ENCODE measurements at places on chromosomes 3 and 15.
A peak's percentile ranks its signal among the peaks of the same experiment; 100 is the strongest.

- no peak for DNase-seq
These were observed 69.6 kb upstream of the FAM174B start for GRCh38 chr15:92725171-92725570.

- no peak for DNase-seq
These were observed 534.1 kb upstream of the GRM7 start for GRCh38 chr3:6326771-6327170.

DNA sequence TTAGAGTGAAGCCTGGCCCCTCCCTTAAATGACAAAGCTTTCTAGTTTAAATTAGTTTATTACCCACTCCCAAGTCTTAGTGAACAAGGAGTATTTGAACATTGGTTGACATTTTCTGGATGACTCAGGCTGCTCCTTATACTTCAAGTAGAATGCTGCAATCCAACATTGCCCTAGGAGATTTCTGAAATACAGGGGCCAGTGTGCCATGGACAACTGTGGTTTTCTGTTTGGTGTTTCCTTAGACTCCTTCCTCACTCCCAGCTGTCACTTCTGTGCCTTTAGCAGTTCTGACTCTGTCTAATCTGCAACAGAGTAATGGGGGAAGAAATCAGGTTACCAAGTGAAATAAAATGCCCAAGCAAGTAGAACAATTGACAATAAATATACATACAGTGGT, 116.1 kb upstream of the P2RY1 start:
- no peak for DNase-seq

- DNase-seq: no peak
These were observed 31.9 kb upstream of the ZNF280D start for GRCh38 chr15:56765251-56765650.

DNA sequence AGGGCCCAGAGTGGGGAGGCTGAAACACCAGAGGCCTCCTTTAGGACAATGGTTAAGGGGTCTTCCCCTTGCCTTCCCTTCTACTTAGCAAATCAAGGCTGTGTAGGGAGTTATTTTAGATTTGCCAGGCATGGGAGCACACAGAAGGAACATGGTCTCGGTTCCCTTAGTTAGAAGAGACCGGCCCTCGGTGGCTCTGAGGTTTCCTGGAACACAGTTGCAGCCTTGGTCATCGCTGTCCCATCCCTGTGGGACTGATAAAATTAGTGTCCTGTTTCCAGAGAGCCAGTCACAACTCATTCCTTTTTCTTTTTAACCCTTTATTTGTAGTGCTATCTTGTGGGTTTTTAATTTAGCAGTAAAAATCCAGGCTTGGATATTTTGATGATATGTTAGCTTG, 81.4 kb downstream of the CRTC3 start:
- DNase-seq: no peak

DNA sequence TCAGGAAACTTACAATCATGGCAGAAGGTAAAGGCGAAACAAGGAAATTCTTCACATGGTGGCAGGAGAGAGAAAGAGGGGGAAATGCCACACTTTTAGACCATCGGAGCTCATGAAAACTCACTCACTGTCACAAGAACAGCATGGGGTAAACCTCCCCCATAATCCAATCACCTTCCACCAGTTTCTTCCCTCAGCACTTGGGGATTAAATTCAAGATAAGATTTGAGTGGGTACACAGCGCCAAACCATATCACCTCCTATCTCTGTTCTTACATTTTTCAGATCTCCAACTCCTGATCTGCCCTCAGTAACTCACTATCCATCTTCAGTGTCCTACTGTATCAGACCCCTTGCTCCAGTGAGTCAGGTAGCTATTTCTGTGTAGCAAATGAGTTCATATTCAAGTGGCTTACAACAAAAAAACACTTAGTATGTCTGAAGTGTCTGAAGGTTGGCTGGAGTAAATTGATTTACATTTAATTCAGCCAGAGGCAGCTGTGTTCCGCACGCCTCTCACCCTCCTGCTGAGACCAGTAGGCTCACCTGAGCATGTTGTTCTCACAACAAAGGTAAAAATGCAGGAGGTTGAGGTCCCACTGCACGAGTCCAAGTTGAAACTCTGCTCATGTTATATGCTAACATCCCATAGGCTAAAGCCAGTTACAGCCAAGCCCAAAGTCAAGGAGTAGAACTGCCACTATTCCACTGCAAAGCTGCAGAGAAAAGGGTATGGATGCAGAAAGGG, 180.7 kb upstream of the LMCD1 start:
- no peak for DNase-seq

DNA sequence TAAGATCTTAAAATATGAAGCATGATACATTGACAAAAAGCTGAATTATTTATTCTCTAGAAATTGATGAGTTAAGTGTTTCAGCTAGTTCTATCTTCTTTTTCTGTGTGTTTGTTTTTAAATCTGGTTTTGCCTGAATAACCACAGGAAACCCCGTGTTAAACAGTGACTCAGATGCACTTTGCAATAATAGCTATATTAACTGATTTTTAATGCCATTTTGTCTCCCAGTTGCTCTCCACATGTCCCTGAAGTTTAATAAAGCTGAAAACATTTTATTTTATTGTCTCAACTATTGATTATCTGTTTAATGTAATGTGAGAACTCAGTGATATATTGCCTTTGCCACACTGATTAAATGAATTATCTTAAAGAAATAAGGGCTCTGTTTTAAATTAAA, 42.8 kb upstream of the ROBO1 start:
- DNase-seq: no peak

- DNase-seq: peak; percentile 37
These were observed 66.3 kb downstream of the ISG20 start for GRCh38 chr15:88704791-88705768.

DNA sequence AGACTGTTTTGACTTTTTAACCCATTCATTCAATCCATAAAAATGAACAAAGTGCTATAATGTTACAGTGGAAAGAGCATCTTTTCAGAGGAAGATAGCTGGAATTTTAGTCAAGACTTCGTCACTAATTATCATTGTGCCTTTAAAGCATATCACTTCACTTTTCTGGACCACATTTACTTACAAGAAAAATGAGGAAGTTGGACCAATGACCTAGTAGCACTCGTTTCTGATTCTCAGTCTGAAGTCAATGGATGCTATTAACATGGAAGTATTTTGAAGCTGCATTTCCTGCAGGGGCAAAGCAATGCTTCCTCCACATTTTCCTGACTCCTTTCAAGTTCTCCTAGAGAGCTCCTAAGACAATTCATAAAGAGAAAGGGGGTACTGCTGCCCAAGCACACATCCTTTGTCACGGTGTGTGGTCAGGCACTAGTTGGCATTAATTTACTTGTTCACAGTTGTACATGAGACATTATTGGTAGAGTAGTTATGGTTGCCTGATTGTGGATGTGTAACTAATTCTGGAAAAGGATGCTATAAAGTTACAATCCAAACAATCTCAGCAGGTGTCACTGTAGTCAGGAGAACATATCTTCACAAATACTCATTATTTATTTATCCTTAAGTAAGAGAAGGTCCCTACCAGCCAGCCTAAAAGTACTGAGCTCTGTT, 1049.1 kb downstream of the FHIT start:
- no peak for DNase-seq

DNA sequence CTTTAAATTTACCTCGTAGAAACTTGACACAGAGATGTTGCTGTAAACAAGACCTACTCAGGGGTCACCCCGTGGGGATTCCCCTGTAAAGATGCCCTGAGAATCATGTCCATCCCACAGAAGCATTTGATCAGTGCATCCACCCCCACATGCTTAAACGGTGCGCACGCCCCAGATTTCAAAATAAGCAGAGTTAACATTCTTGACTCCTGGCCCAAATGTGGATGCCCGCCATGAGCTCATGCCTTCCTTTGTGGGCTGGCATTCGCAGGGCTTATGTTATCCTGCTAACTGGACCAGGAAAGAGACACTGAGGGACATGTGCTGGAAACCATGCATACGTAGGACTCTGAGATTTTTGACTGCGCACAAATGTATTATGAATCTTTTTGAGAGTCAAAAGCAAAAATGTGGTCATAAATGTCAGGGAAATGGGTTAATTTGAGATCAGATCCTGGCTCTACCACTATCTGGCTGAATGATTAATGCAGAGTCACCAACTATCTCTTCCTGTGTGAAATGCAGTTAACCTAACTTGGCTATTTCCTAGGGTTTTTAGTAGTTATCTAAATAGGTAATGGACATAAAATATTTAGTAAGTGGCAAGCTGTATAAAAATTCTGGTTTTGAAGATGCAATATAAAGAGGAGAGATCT, 9.1 kb upstream of the TP63 start:
- DNase-seq: no peak

GRCh38 chr15:32677238-32677750, 35.8 kb downstream of the SCG5 start:
- no peak for DNase-seq

- no peak for DNase-seq
These were observed 16.5 kb upstream of the FGF7 start for GRCh38 chr15:49406352-49407118.

DNA sequence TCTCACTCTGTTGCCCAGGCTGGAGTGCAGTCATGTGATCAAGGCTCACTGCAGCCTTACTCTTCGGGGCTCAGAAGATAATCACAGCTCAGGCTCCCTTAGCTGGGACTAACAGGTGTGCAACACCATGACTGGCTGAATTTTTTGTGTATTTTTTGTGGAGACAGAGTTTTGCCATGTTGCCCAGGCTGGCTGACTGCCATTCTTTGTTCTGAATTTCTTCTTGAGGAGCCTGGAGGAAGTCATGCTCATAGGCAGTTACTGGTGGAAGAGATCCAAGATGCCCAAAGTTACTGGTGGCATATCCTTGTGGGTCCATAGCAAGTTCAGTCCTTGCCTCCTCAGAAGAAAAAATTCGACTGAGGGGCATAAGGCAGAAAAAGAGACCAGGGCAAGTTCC, 16.6 kb upstream of the UBP1 start:
- DNase-seq: no peak

DNA sequence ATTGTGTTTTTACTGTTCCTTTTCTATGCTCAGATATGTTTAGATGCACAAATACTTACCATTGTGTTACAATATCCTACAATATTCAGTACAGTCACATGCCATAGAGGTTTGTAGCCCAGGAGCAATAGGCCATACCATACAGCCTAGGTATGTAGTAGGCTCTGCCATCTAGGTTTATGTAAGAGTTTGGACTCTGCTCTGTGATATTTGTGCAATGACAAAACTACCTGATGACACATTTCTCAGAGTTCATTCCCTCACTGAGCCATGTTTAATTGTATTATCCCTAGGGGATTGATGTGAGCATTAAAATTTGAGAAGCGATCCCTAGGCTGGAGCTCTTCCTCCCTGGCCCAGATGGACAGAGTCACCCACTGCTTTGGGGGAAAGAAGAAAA, 270.0 kb upstream of the PROK2 start:
- no peak for DNase-seq

- DNase-seq: no peak
These were observed 4.5 kb downstream of the NDUFB5 start for GRCh38 chr3:179608931-179609720.

GRCh38 chr3:112610121-112610520, 30.8 kb downstream of the CCDC80 start:
- DNase-seq: no peak

- DNase-seq: no peak
These were observed 921 bp downstream of the FBXL2 start for GRCh38 chr3:33278163-33278562.
